ENCODE measurements at places on chromosomes 12 and 14. TPM values are rescaled to one million over a fixed set of nuclear protein-coding genes. Genes with fewer than 3 reads are reported as not detected.

C1RL gene
- total RNA-seq = 46.4 TPM

DNA sequence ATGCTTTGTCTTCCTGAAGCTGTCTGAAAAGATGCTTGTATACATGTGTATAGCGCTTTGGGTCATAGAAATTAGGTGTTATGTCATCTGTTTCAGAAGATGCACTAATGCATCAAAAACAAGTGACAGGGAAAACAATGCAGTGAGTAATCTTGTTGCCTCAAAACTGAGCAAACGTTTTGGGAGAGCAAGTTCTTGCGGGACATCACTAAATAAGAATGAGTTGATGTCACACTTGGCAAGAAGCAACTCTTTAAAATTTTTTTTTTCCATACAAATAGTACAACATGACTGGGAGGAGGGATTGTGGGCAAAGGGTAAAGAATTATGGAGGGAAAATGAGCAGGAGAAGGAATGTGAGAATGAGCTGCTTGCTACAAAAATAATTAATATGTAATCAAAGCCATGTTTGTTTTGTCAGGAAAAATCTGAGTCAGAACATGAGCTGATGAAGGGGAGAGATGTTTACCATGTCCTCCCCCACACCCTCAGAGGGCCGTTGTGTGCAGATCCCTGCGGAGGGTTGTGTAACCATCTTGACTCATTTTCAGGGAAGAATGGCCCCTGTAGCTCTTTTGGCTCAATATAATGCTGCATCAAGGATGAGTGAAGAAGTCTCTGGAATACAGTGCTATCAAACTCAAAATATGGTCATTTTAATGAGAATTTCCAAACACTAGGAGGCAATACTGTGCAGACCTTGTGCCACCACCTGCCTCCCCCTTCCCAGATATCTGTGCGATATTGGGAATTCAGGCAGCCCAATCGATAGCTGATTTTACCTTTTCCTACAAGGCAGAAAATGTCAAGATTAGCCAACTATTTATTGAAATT, 41.4 kb downstream of the BORCS5 start:
- H3K36me3 ChIP-seq = no peaks in the 10 kb centered on the region
- DNase-seq = no peak
- H3K4me1 ChIP-seq = no peaks in the 10 kb centered on the region
- H3K4me3 ChIP-seq = no peak overlapping the region
- H3K27ac ChIP-seq = no peak overlapping the region

DNA sequence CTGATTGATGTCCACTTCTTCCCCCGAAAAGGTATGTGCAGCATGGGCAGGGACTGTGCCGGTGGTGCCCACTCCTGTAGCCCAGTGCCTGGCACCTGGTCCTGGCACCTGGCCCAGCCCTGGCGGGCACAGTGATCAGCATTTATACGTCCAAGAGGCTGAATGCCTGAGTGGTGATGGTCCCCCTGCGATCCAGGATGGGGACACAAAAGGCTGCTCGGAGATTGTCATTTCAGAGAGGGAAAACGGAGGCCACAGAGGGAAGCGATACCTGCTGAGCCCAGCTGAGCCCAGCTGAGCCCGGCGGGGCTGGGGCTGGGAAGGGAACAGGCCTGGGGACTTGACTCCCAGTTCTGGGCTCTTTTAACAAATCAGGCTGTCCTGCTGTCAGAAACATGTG, 55.8 kb downstream of the PRIMA1 start:
- no peak overlapping the region for H3K4me3 ChIP-seq
- no peaks in the 10 kb centered on the region for H3K4me1 ChIP-seq
- no peak for DNase-seq
- H3K27ac ChIP-seq = no peak overlapping the region
- H3K27me3 ChIP-seq = no peaks in the 10 kb centered on the region

DNA sequence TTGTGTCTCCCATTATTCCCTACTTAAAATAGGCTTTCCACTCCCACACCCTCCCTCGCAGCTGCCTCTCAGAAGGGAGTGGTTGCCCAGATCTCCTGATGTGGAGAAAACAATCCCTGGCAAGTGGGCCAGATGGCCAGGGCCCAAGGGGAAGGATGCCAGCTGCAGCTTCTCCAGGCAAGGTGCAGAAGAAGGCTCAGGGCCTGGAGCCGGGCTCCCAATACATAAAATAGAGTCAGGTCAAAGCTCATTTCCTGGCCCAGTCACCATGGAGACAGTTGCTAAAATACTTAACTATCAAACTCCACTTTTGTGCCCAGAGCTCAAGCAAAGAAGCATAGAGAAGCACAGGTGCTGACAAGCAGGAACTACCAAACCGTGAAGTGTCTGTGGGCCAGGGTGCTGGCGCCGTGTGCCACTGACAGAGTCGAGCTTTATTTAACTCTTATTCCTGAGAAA, 45.7 kb upstream of the ITPR2 start:
- H3K36me3 ChIP-seq = no peaks in the 10 kb centered on the region
- DNase-seq = no peak
- H3K4me3 ChIP-seq = no peak overlapping the region
- H3K4me1 ChIP-seq = no peaks in the 10 kb centered on the region
- H3K27me3 ChIP-seq = no peaks in the 10 kb centered on the region

DNA sequence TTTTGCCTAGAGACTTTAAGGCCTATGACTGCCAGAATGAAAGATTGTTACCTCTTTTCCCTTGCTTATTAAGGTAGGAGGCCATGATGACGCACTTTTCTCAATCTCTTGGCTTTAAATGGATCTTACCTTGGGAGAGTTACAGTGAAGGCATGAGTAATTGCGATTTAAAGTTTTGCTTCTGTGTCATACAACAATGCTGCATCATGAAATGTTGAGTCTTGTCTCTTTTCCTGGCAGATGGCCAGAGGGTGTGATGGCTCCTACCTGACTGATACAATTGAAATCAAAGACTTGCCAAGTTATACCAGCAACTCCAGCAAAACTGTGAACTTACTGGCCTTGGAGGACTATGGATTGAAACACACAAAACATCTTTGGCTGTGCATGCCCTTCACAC, 17.2 kb upstream of the LRRK2 start:
- H3K27ac ChIP-seq = no peak overlapping the region
- no peaks in the 10 kb centered on the region for H3K4me1 ChIP-seq
- H3K4me3 ChIP-seq = no peak overlapping the region
- DNase-seq = no peak

GRCh38 chr14:97626088-97626487, 828.9 kb downstream of the VRK1 start:
- DNase-seq = no peak
- no peak overlapping the region for H3K27ac ChIP-seq
- H3K4me3 ChIP-seq = no peak overlapping the region

Measured in endodermal cell (in vitro differentiated cells).